ENCODE measurements at places on chromosomes 12 and 14. TPM values are rescaled to one million over a fixed set of nuclear protein-coding genes. Genes with fewer than 3 reads are reported as not detected.
A peak's percentile ranks its signal among the peaks of the same experiment; 100 is the strongest.

Gene KCNC2
- total RNA-seq: 0.22 TPM

Gene KRT74
- not detected for total RNA-seq

Gene FGD6
- 7.6 TPM for total RNA-seq

Gene TAS2R20
- total RNA-seq: 2.5 TPM

Gene CACNA1C
- total RNA-seq: 3.6 TPM

Gene SERPINA4
- 0.04 TPM for total RNA-seq

Gene POTEM
- total RNA-seq: not detected

- no peak for DNase-seq
Measured at GRCh38 chr14:101334656-101335055, 226.6 kb upstream of the DIO3 start.

- no peak for DNase-seq
Measured at GRCh38 chr14:24236689-24237462, 4.1 kb downstream of the GMPR2 start.

- no peak for DNase-seq
Measured at GRCh38 chr12:14935031-14935430, 3.3 kb downstream of the ERP27 start.

GRCh38 chr12:14961466-14962152 lies at the start of gene ARHGDIB:
Gene ARHGDIB (minus strand): TSS chr12:14961601. CDS start chr12:14950712, 10,889 bp downstream.
- DNase-seq: peak; percentile 56

DNA sequence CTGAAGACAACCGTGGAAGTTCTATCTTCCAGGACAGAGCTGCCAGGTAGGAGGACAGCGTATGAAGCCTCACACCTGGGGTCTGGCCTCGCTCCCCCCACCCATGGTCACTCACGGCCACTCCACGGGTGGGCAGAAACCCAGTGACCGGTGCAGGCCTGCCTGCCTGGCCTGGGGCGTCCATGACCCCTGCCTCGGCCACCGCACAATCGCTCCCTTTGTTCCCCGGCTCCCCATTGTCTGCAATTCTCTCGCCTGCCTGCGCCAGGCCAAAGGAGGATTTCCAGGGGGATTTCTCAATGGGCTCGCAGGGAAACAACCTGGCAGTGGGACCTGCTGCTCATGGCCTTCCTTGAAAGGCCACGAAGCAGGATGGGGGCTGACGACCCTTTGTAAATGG lies 22.6 kb downstream of the CCDC85C start:
- DNase-seq: no peak

- DNase-seq: no peak
Measured at GRCh38 chr14:78627114-78627513, 456.9 kb downstream of the NRXN3 start.

GRCh38 chr12:76303989-76304460 lies 44.2 kb downstream of the BBS10 start:
- DNase-seq: no peak

- no peak for DNase-seq
Measured at GRCh38 chr14:75191100-75191499, 14.7 kb upstream of the TMED10 start.

GRCh38 chr14:99821519-99822508 lies 28.6 kb downstream of the EML1 start:
- DNase-seq: no peak
